ENCODE measurements at places on chromosomes 13 and 19.

- no peak for DNase-seq
Observed at GRCh38 chr13:101120007-101120406, 296.3 kb downstream of the NALCN start.

GRCh38 chr13:110444226-110444653, 117.3 kb downstream of the RAB20 start:
- peak; percentile 21 for DNase-seq

- peak; percentile 21 for DNase-seq
Observed at GRCh38 chr19:9627856-9628255, 6.8 kb upstream of the ZNF561 start.

DNA sequence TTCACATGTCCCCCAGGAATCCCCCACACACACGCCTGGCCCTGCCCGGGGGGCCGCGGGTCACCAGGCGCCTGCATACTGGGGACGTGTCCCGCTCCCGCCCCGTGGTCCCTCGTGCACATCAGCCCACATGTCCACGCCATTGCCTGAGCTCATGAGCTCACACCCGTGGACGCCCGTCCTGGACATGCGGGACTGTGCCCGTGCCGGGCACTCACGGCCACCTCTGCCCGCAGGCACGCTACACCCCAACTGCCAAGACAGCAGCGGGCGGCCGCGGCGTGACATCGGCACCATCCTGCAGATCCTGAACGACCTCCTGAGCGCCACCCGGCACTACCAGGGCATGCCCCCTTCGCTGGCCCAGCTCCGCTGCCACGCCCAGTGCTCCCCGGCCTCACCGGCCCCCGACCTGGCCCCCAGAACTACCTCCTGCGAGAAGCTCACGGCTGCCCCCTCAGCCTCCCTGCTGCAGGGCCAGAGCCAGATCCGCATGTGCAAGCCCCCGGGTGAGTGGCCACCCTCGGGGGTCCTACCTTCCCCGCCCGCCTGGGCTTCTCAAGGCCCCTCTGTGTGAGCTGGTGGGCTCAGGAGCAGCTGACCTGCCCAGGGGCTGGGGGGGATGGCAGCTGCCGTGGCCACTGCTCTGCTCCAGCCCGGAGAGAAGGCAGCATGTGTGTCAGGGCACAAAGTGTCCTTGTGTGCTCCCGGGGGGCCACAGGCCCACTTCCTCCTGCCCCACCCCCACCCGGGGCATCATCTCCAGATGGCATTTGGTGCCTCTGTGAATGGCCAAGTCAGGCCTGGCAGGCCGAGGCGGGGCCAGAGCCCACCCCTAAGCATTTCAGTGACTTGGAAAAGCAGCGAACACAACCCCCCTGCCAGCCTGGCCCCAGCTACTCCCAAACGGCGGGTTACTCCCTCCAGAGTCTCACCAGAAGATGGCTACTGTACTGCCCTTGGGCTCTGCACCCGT, 7.1 kb downstream of the MIDN start:
- no peak for DNase-seq

DNA sequence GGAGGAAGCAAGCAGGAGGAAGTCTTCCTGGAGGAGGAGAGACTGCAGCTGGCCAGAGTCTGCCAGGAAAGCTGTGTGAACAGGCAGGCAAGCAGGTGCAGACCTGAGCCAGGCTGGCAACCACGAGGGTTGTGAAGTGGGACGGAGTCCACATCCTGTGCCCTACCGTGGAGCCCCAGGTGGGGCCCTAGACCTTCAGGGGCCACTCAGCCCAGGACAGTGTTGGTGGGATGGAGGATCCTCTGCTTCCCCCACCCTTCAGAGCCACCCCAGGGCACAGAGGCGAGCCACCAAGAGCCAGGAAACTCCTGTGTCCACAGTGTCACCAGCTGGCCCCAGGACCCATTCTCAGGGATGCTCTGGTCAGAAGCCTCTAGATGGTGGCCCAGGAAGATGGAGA, 8.4 kb upstream of the VSTM2B start:
- no peak for DNase-seq

DNA sequence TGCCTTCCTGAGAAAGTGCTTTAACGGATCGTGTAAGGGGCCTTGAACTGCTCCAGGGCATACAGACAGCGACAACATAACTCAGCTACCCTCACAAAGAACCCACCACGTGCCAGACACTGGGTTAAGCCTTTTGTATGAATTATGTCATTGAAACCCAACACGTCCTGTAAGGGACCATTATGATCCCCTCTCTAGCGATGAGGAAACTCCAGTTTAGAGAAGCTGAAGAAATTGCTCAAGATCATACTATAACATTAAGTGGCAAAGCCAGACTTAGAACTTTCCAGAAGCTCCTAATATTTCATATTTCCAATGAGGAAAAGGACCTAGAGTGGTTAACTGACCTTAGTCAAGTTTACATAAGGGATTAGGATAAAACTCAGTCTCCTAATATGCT, 57.0 kb upstream of the RAP2A start:
- no peak for DNase-seq

DNA sequence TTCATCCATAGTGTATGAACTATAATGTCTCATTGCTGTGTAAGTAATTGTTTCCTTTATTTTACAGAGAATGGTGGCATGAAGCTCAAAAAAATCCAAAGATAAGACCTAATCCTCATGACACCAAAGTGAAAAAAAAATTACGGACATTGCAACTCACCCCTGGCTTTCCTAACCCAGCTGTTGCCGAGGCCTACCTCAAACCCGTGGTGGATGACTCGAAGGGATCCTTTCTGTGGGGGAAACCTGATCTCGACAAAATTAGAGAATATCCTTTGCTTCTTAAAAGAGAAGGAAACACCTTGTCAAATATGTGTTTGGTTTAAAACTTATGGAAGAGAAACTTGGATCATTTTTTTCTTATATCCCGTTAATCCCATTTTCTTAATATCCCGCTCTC, 26.3 kb downstream of the ERCC5 start:
- no peak for DNase-seq

GRCh38 chr19:39838569-39838968, 4.6 kb upstream of the DYRK1B start:
- DNase-seq = no peak

- peak; percentile 26 for DNase-seq
Observed at GRCh38 chr13:113273851-113274590, 23.0 kb upstream of the LAMP1 start.

Measured in hematopoietic multipotent progenitor cell treated with erythropoietin and hydrocortisone succinate and interleukin-3 and kit ligand, for 4 days (in vitro differentiated cells).